Fibroblast of the conjunctiva (primary cell): ENCODE measurements at places on chromosomes 4 and X.

GRCh38 chr4:74311696-74312313 lies 3.5 kb downstream of the EPGN start:
- DNase-seq = peak; percentile 49

DNA sequence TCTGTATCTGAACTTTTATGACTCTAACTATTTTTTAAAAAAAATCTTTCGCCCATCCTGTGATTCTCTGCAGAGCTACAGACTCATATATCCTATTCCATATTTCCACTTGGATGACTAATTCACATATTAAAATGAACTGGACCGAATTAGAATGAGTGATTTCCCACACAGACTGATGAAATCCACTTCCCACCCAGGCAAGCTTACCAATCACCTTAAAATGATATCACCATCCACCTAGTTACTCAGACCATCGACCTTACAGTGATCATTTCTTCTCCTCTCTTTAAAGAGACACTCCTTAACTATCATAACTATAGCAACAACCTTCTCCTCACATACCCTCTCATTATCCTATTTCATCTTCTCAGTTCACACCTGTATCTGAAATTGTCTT lies 34.1 kb upstream of the GUCY1B1 start:
- DNase-seq = no peak

DNA sequence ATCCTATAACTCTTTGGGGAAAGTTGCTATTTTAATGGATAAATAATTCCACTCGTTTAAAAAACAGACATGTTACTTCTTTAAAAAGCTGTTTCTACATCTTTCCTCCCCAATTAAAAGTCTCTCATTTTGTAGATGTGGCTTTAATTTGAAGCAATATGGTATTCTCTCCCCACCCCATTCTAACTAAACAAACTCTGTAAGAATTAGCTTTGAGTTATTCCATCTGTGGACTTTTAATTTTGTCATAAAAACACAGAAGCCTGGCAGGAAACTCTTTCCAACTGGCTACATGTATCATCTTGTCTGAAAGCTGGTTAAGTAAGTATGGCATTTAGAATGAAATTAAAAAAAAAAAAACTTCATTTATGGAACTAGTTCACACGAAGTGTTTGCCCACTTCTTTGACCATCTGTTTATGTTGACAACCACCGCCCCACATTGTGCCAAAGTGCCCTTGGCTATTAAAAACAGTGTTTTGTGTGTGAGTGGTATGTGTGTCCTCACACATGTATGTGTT lies 140.3 kb downstream of the NAA11 start:
- no peak for DNase-seq

DNA sequence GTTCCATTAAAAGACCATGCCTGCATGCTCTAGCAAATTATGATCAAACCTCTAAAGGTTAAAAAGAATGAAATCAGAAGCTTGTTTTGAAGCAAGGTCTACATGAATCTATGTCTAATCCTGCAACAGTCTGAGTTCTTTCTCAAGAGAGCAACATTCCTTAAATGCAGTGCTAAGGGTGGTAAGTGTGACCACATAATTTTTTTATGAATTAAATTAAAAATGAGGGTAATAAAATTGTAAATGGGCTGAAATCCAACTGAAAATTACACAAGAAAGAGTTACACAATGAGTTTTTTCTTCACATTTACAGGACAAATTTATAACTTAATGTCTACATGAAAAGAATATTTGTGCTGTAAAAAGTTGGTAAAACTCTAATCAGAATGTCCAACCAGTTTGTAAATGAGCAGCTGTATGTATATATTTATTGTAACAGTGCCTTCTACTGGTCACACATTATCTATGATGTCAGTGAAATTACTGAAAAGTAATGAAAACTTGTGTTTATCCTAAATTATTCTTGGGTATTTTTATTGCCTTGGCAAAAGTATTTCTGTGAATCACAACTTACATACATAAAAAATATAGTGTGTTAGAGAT lies 336.3 kb upstream of the PITX2 start:
- peak; percentile 38 for DNase-seq

DNA sequence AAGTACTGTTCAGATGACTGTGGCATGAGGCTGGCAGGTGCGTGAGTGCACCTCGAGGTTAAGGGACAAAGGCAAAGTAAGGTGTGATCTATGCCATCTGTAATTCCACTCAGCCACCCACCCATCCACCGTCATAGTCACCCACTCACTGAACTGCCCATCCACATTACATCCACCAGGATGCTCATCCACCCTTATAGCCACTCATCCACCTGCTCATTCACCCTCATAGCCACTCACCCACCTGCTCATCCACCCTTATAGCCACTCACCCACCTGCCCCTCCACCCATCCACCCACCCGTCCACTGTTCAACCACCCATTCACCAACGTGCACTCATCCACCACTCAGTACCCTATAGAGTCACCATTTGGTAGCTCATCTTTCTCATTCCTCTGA lies 64.1 kb upstream of the UXT start:
- no peak for DNase-seq

DNA sequence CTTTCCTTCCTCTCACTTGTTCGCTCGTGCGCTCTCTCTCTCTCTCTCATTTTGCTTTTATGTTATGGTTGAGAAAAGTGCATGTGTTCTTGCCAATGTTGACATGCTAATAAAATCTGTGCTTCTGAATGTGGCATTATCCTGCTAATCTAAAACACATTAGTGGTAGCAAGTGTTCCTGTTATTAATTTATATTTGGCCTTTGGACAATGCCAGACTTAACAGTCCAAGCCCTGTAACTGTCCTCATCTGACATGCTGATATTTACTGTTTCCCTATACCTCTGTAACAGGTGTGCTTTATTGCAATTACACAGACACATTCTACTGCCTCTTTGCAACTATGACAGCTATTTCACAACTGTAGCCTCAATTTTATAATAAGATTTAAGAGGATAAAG lies 2.7 kb downstream of the PPARGC1A start:
- DNase-seq = no peak

GRCh38 chrX:63754136-63754859 lies 30.7 kb downstream of the ARHGEF9 start:
- DNase-seq = no peak

DNA sequence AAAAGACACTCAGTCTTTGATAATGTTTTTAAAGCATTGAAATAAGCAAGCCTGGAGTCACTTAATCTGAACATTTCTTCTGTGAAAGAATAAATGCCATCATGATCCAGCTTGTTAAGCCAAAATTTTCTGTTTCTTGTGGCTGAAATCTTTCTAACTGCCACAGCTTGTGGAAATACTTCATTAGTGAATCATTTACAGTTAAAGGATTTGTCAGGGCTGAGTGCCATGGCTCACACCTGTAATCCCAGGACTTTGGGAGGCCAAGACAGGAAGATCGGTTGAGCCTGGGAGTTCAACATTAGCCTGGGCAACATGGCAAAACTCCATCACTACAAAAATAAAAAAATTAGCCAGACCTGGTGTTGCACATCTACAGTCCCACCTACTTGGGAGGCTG lies 93.3 kb upstream of the PDE5A start:
- no peak for DNase-seq

DNA sequence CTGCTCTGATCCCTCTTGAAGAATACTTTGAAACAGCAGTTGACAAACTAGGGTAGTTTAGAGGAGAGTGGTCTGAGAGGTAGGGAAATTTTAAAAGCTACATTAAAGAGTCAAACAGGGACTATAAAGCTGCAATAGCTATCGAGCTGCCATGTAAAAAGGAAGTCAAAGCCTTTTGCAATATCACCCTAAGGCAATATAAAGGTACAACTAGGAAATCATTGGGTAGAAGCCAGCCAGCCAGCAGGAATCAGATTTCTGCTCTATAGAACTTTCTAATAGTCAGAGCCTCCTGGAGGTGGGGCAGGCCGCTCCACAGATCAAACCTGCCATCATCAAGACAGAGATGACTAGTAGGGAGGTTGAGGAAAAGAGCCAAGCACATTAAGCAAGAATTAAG lies 15.2 kb upstream of the PHOX2B start:
- no peak for DNase-seq

DNA sequence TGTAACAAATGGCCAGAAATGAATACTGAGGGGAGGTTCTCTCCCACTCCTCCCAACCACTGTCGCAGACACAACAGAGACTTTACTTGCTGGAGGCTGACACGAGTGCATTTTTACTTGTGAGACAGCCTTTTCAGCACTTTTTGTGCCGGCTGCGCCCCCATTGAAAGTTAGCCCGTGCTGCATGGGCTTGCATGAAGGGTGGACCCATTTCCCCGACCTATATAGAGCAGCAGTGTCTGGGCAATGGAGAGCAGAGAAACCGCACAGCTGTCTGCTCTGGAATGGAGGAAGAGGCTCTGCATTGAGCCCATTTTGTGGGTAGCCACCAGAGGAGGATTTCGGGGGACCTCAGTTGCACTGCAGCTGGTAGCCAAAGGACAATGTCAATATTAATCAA lies 208.8 kb downstream of the UGT8 start:
- DNase-seq = no peak

- no peak for DNase-seq
These were observed 147.5 kb upstream of the TTC29 start for GRCh38 chr4:147093206-147093605.

DNA sequence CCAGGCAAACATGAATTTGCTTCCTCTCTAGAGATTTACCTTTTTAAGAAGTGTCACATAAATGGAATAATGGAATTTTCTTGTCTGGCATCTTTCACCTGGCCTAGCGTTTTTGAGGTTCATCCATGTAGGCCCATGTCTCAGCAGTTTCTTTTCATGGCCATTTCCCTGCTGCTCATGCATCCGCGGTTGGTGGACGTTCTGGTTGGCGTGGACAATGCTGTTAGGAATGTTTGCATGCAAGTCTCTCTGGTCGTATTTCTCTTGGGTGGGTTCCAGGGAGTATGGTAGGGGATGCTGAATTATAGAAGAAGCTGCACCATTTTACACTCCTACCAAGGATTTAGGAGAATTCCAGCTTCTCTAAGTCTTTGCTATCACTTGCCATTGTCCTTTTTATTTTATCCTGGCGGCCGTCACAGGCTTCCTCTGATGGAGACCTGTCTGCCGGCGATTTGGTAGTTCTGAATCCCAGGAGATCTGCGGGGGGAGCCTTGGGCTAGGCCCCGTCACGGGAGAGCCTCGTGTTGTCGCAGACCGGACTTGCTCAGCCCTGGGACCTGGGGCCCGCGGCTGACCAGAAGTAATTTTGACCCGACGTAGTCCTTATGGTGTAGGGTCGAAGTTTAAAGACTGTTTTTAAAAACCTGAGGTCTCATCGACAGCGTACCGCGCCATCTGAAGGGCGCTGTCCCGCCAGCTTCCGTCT lies 56.9 kb upstream of the TADA2B start:
- peak; percentile 42 for DNase-seq

DNA sequence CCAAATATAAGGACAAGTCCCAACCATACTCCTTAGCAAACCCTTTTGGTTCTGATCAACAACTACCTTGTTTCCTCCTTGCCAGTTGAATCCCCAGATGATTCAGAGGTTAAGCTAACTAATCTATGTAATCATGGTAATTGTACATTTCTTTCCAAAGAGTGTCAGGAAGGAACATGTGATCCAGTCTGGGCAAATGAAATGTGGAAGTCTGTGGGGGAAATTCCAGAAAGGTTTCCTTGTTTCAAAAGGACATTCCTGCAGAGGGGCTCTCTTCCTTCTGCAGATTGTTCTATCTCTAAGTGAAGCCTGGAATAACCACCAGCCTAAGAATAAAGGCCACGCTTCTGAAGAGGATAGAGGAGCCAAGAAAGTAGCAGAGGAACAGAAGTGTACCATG lies 7.0 kb downstream of the PRSS12 start:
- DNase-seq = no peak

- no peak for DNase-seq
These were observed 715.6 kb upstream of the AADAT start for GRCh38 chr4:170805352-170805751.

DNA sequence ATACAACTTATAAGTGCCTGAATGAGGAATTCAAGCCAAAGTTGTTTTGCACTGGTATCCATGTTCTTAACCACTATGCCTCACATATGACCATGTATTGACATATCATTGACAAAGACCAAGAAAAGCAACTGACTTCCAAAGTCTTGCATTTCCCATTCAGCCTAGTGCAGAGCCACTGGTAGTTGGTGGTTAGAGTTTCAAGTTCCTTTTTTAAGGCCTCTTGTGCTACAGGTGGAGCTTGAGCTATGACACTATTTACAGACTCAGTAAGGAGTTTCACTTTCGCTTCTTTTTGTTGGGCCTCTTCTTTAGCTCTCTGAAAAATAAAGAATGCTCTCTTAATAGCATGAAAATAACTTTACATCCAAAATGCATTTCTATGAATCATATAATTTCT lies 763.0 kb downstream of the DMD start:
- DNase-seq = no peak

DNA sequence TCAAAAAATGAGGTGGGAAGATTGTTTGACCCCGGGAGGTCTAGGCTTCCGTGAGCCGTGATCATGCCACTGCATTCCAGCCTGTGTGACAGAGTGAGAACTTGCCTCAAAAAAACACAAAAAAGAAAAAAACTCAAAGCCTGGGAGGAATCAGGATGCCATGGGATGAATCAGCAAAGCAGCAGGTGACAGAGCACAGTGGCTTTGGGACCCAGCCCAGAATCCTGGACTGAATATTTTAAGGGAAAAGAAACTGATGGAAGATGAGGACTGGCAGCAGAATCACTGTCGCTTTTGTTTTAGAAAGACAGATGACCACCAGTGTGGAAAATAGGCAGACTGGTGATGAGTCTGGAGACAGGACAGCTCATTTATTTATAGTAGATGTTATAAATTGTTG lies 16.6 kb downstream of the S100G start:
- DNase-seq = no peak

DNA sequence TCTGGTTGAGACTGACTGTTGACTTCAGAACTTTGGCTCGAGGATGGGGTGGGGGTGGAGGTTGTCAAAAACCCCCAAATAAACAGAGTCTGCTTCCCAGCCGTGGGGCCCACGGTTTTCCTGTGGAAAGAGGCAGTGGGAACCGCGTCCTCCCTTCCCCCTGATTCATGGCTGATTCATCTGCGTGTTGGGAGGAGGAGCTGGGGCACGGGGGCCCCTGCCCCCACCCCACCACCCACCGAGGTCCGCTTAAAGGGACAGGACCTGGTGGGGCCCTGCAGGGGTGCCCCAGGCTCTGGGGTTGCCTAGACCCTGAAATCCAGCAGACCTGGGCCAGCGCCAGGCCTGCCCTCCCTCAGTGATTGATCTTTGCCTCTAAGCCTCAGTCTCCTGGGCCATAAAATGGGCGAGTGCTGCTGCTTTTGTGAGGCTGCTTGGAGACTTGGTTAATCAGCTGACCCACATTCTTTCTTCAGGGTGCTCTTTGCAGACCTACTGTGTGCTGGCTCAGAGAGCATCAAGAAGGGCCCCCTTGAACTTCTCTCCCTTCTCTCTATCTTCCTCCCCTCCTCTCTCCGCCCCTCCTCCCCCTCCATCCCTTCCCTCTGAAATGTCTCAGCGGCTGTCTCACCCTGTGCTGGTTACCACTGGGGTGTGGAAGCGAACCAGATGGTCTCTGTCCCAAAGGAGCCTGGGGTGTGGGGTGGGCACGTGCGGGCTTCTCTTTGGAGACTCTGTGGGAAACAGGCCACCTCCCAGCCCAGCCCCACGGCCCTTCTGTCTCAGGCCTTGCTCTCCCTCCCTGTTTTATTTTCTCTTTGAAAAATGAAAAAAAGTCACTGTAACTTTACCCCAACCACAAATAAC lies 9.1 kb downstream of the HTRA3 start:
- DNase-seq = peak; percentile 47

- no peak for DNase-seq
These were observed 110.6 kb upstream of the PPARGC1A start for GRCh38 chr4:24000470-24000831.
